ENCODE measurements at places on chromosomes 13 and 19.

DNA sequence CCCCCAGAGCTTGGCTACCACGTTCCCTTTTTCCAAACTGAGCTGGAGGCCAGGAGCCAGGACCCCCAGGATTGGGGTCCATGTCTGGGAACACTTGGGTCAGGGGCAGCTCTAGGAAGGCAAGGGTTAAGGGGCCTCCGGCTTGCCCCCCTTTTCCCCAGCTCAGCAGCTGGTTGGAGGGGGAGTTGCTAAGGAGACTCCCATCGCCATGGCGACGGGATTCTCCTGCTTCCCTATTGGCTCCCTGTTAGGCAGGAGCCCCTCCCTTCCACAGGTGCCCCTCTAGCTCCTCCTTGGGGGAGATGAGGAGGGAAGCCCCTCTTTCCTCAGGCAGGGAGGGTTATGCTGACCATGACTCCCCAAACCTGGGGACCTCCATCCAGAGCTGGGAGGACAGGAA is 33.9 kb downstream of the PDE4A start:
- DNase-seq = no peak

GRCh38 chr19:55454787-55455243 is 6.6 kb downstream of the ISOC2 start:
- no peak for DNase-seq

- no peak for DNase-seq
Measured at GRCh38 chr13:43422116-43422515, 364.7 kb downstream of the ENOX1 start.

DNA sequence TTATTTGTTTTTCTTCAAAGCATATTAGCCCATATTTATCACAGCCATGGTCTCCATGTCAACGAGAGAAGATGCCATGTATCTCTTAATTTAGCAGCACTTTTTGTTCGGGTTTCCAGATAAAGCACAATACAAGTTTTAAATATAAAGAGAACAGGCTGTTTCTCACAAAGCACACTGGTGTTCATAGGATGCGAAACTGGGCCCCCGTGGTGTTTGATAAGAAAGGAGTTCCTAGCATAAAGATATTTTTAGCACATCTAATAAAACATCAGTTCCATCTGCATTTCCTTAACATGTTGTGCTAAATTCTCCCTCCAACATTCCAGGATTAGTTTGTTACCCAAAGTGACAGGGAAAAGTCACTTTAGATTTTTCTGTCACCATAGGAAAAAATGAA is 72.4 kb upstream of the EDNRB start:
- DNase-seq = no peak

GRCh38 chr13:112803422-112803821 is 113.6 kb downstream of the ATP11A start:
- no peak for DNase-seq
